ENCODE measurements at places on chromosomes 16 and 17. TPM values are rescaled to one million over a fixed set of nuclear protein-coding genes. Genes with fewer than 3 reads are reported as not detected.
A peak's percentile ranks its signal among the peaks of the same experiment; 100 is the strongest.

STAT3 gene
- 118 TPM for total RNA-seq

CCL14 gene
- total RNA-seq: not detected

ITGB4 gene
- 0.17 TPM for total RNA-seq

TEKT5 gene
- total RNA-seq: 0.26 TPM

SLC16A11 gene
- under 0.01 TPM for total RNA-seq

NOG gene
- 0.99 TPM for total RNA-seq

NPIPB8 gene
- total RNA-seq: not detected

SLFN12 gene
- 26.2 TPM for total RNA-seq

PNPO gene
- total RNA-seq: 26.6 TPM

KRTAP4-1 gene
- total RNA-seq: not detected

ITGAX gene
- total RNA-seq: under 0.01 TPM

KRT24 gene
- not detected for total RNA-seq

CDH1 gene
- total RNA-seq: under 0.01 TPM

DNA sequence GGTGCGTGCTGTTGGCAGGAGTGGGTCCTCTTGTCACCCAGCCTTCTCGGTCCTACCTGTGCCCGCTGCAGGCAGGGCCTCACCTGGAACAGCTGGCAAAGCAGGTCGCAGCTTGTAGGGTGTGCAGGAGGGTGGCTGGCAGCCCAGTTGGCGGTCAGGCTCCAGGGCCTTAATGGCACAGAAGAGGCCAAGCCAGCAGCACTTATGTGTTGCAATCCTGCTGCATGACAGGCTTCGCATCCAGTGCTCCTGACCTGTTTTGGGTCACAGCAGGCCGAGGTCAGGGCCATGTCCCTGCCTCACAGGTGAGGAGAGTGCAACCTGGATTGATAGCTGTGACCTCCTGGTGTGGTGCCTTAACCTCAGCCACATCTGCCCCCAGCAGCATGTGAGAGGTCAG lies 31.9 kb downstream of the ZC3H18 start:
- no peak for DNase-seq

- no peak for DNase-seq
Observed at GRCh38 chr17:4506892-4507291, 8.2 kb downstream of the SPNS2 start.

DNA sequence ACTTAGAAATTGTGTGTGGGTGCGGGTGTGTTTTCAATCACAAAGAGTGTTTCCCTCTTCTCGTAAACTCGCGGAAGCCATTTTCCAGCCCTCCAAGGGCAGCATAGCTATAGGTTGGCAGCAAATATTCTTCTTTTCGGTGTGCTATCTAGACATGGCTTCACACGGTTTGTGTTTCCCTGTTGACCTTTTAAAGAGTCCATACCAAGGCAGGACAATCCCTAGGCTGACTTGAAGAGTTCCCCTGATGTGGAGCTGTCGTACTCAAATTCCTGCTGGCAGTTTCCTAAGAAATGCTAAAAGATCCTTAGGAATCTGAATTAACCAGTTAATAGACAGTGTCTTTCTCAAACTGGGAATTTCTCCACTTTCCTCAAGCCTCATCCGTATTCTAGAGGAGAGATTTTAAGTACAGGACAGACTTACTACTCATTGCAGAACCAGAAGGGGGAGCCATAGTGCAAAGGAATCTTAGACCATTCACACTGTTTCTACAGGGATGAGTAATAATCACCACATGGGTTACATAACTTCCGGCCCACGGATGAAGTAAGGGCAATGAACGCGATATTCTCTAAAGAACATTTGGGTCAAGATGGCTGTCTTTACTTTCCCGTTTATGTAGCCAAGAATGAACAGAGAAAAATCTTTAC lies 288.6 kb upstream of the ELAC2 start:
- DNase-seq: peak; percentile 88

GRCh38 chr17:3961564-3962047 lies 2.6 kb downstream of the ATP2A3 start:
- DNase-seq: no peak

- no peak for DNase-seq
Observed at GRCh38 chr16:56921571-56921970, 10.4 kb upstream of the HERPUD1 start.

GRCh38 chr16:50535506-50536257 lies 12.5 kb upstream of the NKD1 start:
- DNase-seq: no peak

- peak; percentile 62 for DNase-seq
Observed at GRCh38 chr17:4980644-4981216, 6.7 kb downstream of the CAMTA2 start.

DNA sequence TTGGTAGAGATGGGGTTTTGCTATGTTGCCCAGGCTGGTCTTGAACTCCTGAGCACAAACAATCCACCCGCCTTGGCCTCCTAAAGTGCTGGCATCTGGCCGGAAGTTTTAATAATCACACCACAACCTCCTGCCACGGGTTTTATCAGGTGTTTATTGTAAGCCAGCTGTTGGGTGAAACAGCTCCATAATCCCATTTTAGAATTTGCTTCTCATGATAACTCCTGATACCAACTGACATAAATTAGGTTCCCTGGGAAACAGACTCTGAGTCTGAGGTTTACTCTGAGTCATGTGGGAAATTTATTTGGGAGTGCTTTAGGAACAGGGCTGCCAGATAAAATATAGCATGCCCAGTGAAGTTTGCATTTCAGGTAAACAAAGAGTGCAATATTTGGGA lies 122.6 kb upstream of the MED13 start:
- peak; percentile 25 for DNase-seq

GRCh38 chr16:88087517-88087877 lies 136.3 kb downstream of the BANP start:
- DNase-seq: no peak

- DNase-seq: no peak
Observed at GRCh38 chr16:23642246-23642774, 1.0 kb downstream of the DCTN5 start.

- DNase-seq: no peak
Observed at GRCh38 chr16:67800338-67800926, 5.9 kb downstream of the RANBP10 start.

DNA sequence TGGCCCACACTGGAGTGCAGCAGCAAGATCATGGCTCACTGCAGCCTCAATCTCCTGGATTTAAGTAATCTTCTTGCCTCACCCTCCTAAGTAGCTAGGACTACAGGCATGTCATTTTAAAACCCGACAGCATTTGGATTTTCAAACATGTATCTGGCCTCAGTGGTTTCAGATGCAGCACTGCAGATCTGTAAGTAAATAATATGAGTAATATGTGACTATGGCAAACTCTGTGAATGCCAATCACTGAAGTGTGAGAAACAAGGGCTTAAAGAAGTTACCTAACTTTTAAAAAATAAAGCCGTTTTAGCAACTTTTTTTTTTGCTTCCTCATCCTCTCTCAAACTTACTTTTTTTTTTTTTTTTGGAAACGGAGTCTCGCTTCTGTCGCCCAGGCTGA lies 11.9 kb downstream of the CEP20 start:
- DNase-seq: no peak

GRCh38 chr16:17497648-17498047 lies 26.9 kb upstream of the XYLT1 start:
- no peak for DNase-seq

DNA sequence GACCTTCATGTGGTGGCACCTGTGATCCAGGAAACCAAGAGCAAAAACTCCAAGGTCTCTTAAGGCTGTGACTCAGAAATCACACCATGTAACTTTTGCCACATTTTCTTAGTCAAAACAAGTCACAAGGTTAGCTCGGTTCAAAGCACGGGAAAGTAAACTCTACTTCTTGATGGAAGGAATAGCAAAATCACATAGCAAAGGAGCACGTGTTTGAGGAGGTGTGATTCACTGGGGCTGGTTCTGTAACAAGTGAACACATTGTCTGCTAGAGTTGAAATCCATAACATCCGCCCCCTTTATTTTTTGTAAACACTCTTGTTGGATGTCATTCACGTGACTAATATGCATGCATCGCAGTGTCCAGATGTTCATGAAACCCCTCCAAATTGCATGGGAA lies 415.0 kb upstream of the MAF start:
- peak; percentile 57 for DNase-seq

GRCh38 chr16:57977418-57978069 lies 6.6 kb upstream of the CNGB1 start:
- DNase-seq: no peak

- DNase-seq: peak; percentile 94
Observed at GRCh38 chr16:85799497-85800320, at the start of the genes COX4I1 and EMC8. TSS of gene COX4I1 (plus strand) at chr16:85799695. CDS start at chr16:85801206, 1,511 bp downstream. TSS of gene EMC8 (minus strand) at chr16:85799544. CDS start at chr16:85799295, 249 bp downstream.

DNA sequence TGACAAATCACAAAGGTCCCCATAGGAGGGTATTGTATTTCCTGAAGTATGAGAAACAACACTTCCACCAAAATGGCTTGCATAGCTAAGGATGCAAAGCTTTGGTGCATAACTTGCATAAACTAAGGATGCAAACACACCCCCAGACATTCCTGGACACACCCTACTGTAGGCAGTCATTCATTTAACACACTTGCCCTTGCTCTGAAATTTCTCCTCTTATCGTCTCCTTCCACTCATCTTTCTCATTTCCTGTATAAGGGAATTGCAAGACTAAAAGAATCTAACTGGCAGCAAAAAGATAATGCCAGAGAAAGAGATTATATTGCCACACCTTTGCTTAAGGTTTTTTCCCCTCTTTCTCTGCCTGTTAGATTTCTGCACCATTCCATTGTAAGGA lies 28.3 kb downstream of the CHD9 start:
- DNase-seq: peak; percentile 65

DNA sequence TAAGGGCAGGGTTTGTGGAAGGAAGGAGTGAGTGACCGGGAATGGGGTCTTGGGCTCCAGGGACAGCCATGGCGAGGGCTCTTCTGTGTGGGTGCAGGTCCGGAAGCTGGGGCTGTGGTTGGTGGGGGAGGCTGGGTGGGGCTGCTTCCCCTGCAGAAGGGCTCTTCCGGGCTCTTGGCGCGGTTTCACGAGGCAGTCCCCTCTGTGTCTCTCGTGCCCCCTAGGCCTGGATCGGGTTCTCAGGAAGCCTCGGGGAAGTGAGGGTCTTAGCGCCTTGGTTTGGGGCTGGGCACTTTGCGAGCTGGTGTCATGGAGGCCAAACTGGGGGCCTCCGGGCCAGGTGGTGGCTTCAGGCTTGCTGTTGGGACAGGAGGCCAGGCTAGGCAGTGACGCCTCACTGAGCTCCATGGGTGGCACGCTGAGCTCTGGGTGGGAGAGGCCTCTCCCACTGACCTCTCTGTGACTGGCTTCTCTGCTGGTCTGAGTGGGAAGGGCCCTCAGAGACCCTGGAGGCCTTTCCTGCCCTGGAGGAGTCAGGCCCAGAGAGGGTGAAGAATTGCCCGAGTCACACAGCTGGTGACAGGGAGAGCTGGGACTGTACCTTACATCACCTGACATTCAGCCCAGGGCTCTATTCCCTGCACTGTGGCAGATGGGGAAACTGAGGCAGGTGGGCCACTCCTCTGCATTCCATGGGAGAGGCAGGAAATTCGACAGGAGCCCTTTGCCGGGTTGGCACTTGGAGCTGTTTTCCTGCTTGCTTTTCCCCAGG lies 8.2 kb downstream of the ADCY7 start:
- no peak for DNase-seq

GRCh38 chr17:72545766-72546165 lies 424.9 kb downstream of the SOX9 start:
- no peak for DNase-seq

GRCh38 chr16:6611535-6611934 lies 721.1 kb upstream of the RBFOX1 start:
- DNase-seq: no peak

- no peak for DNase-seq
Observed at GRCh38 chr17:48561884-48562810, 16.0 kb downstream of the HOXB4 start.

- no peak for DNase-seq
Observed at GRCh38 chr17:58606934-58607333, 84.9 kb downstream of the TEX14 start.

GRCh38 chr17:4189280-4189679 lies 46.3 kb downstream of the CYB5D2 start:
- DNase-seq: no peak

GRCh38 chr17:36482611-36483504 lies 3.6 kb upstream of the ZNHIT3 start:
- DNase-seq: peak; percentile 74

- DNase-seq: no peak
Observed at GRCh38 chr17:80890196-80890920, 101.3 kb upstream of the CHMP6 start.

DNA sequence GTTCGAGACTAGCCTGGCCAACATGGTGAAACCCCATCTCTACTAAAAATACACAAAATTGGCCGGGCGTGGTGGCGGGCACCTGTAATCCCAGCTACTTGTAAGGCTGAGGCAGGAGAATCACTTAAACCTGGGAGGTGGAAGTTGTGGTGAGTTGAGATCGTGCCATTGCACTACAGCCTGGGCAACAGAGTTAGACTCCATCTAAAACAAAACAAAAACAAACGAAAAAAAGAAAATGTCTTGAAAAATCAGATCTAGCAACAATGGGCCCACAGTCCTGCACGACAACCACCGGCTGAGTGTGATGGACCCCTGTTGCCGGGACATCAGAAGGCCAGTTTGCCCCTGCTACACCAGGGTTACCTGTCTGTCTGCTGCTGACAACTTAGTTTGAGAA lies 3.9 kb upstream of the RMI2 start:
- no peak for DNase-seq

GRCh38 chr17:76934561-76935320 lies 66.5 kb downstream of the MGAT5B start:
- DNase-seq: no peak

- DNase-seq: no peak
Observed at GRCh38 chr16:68802190-68802589, 41.1 kb upstream of the TANGO6 start.

- no peak for DNase-seq
Observed at GRCh38 chr16:58535100-58535499, 19.8 kb downstream of the SETD6 start.

DNA sequence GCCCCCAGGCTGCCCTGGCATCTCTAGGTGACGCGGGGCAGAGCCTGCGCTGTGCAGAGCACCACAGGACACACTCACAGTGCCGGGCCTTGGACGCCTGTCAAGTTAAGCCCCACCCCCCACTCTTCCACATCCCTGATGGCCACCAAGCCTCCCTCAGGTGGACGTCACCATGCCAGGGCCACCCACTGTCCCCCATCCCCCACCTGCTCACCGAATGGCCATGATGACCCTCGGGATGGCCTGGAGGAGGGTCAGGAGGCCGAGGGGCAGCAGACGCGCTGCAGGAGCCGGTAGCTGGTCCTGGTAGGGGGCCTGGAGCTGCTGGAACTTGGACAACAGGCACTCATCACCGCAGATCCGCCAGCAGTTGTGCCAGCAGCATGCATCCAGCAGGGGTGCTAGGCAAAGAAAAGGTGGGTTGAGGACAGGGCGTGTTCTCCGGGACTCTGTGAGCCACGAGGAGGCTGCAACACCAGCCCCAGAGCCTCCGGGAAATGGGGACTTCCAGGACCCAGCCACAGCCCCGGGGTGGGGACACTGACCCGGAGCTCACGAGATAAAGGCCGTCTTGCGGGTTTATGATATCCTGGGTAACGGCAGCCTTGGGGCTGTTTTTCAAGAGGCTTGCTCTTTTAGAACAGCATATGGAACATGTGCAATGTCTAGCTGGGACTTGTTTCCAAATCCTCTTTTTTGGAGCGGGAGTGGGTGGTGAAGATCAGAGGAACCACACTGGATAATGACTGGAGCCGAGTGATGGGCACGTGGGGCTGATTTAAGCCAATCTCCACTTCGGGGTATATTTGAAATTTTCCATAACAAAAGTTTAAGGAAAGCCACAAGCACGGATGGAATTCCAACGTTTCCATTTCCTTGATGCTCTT lies 11.4 kb downstream of the C16orf95 start:
- peak; percentile 30 for DNase-seq
